ENCODE measurements at places on chromosomes 3 and 15. TPM values are rescaled to one million over a fixed set of nuclear protein-coding genes. Genes with fewer than 3 reads are reported as not detected.

The RARRES1 gene
- 63.8 TPM for total RNA-seq

The CAV3 gene
- total RNA-seq = not detected

The NEK10 gene
- 21.4 TPM for total RNA-seq

The RAB8B gene
- total RNA-seq = 55.2 TPM

The P2RY13 gene
- total RNA-seq = 1.4 TPM
